ENCODE measurements at places on chromosomes 16 and 17.

- no peak for DNase-seq
These were observed 1.5 kb downstream of the BCL6B start for GRCh38 chr17:7024402-7024785.

GRCh38 chr17:55347341-55347740 is 74.3 kb downstream of the MMD start:
- no peak for DNase-seq

- no peak for DNase-seq
These were observed 40.8 kb downstream of the MRM1 start for GRCh38 chr17:36641877-36642845.

DNA sequence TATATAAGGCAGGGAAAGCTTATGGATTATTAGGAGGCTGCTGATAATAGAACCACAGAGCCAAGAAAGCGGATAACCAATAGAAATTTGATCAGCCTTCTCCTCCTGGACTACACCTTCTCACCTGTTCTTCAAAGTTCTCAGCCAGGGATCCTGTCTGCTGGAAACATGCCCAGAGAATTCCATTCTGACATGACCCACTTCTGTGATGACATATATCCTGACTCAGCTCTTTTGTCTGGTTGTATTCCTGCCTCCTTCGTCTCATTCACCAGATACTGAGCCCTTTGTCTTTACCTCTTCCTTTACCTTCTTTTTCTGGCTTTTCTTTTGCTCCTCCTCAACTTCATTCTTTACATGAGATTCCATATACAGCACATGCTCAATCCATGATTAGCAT is 576.1 kb downstream of the CDH11 start:
- DNase-seq, result no peak

- DNase-seq, result no peak
These were observed 17.7 kb downstream of the DDX19A start for GRCh38 chr16:70364399-70364798.

DNA sequence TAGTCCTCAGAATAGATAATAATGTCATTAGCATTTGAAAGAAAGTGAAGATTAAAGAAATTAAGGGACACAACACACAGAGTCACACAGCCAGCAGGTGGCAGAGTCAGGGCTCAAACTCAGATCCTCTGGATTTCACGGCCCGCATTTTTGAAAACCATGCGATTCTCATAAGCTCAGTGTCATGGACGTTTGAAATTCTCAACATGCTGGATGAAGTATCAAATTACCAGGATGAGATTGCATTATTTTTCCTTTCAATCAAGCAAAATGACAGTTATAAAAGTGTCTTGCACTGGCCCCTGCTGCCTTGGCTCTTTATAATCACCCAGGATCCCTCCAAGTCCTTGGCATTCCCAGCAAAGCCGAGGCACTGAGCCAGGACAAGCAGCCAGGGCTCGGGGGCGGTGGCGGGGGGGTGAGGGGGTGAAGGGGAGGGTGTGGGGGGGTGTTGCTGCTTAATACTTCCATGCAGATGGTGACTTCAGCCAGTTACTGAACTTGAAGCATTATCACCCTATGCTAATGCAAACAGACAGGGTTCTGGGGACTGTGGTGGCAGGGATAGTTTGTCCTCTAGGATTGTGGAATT is 6.6 kb upstream of the BMERB1 start:
- peak; percentile 67 for DNase-seq

DNA sequence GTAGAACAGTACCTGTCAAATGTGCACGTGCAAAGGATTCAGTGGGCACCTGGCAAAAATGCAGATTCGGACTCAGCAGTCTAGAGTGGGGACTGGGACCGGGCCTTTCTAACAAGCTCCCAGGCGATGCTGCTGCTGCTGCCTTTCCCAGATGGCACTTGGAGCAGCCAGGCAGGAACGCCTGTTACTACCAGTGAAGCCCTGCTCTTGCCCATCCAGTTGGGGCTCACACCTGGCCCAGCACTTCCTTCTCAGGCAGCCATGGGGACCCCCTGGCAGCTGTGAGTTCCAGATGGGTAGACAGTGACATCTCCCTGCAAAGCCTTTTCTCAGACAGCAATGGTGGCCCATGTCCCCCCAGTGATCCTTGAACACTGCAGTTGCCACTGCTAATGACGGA is 30.4 kb downstream of the KDM8 start:
- DNase-seq, result no peak

DNA sequence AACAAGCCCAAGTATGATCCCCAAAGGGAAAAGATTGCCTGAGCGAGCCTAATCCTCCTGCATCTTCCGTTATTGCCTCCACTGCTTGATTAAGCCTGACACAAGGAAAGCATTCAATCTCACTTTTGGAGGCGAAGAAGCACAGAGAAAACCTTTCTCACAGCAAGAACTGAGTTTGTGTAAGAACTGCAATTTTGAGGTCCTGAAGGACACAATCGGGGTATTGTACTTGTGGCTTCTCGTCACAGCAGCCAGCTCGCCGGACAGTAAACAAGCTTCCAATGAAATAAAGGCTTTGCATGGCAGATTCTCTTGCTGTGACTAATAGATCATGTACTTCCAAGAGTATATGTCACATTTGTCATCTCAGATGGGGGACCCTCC is 18.7 kb upstream of the FOXF1 start:
- no peak for DNase-seq

- no peak for DNase-seq
These were observed 6.7 kb downstream of the CLEC16A start for GRCh38 chr16:10951026-10951425.

GRCh38 chr16:23987443-23987842 is 151.7 kb downstream of the PRKCB start:
- no peak for DNase-seq

DNA sequence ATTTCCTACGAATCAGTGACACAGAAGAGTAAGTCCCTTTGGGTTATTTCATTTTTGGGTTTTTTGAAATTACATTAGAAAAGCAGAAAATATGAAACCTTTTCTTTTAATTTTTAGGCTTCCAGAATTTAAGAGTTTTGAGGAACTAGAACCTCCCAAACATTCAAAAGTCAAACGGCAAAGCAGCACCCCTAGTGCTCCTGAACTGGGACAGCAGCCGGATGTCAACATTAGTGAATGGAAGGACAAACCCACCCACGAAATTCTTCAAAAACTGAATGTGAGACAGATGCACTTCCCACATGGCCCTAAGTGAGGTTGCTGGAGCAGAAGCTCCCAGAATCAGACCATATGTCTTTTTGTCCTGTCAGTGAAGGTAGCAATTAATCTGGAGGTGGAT is 199.4 kb downstream of the PHKB start:
- no peak for DNase-seq

DNA sequence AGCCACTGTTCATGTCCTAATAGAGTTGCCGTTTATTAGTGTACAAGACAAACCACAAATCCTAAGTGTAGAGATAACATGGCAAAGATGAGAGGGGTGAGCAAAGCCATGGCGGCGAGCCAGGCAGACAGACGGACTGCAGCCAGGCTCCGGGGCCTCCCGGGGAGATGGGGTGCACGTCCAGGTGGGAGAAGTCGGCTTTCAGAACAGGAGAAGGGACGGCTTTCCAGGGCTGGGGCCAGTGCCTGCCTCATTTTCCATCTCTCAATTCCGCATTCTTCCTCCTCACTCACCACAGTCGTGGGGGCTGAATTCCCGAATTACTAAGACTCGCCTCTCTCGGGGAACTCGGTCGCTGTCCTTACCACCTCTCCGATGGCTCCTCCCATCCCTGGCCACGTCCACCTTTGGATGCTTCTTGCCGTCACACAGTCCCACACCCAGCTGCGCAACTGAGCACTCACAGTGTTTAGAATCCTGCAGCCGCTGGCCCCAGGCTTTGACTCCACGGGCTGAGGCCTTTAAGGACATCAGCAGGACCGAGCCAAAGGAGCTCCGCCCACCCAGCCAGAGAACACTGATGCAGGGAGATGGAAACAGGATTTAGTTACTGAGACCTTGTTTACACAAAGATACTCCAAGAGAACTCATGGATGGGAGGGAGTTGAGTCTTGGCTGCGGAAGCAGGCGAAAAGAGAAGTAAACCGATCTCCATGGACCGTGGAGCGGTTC is 59.7 kb downstream of the RNF112 start:
- no peak for DNase-seq

- no peak for DNase-seq
These were observed 41.3 kb upstream of the MNT start for GRCh38 chr17:2442166-2442565.

DNA sequence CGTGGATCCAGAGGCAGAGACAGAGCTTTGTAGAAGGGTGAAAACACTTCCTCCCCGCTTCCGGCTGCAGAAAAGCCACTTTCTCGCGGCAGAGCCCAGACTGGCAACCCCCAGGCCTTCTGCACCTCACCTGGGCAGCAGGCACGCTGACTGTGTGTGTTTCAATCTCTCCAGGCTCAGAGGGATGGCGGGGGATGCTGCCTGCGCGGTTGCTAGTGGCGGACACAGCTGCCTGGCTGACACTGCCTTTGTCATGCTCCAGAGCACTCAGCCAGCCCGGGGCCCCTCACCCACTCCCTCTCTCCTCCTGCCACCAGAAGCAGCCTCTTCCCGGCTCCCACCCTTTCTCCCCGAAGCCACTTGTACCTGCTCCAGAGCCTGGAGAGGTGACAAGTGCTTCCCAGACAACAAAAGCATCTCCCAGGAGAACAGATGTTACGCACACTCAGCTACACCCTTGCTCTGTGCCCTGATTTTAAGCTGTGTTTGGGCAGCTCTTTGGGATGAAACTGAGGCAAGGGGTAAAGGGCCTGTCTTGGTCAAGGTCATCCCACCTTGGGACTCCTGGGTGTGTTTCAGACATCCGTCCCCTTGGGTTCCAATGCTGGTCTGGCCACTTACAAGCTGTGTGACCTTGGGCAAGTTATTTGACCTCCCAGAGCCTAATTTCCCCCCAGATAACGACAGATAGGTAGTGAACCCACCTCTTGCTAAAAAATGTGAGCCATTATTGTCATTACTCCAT is 9.2 kb upstream of the GLIS2 start:
- peak; percentile 50 for DNase-seq

DNA sequence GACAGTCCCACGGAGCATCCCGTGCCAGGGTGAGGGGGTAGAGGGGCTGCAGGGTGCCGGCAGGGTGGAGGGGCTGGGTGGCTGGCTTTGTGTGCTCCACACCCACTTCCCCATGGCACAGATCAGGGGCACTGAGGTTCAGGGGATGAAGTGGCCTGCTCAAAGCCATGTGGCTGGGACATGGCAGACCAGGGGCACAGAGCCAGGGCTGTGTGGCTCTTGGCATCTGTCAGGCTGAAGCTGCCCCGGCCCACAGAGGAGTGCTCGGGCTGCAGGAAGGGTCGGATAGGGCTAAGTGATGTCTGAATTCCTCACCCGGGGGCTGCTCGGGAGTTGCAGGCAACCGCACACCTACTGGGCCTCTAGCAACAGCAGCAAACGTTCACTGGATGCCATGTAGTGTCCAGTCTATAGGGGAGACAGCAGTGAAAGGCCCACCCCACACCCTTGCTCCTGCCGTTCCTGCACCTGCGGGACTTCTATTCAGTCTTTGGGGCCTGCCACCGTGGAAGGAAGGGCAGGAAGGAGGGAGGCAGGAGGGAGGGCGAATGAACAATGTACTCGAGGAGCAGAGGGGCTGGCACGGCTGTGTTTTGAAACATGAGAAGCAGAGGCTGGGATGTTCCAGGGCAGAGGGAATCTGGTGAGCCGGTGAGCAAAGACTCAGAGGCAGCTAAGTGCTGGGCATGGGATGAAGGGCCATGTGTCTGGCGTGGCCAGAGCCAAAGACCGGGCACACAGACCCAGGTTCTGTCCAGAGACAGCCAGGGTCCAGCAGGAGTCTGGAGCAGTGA is 15.1 kb downstream of the SLC5A10 start:
- no peak for DNase-seq

- no peak for DNase-seq
These were observed 5.3 kb upstream of the GFAP start for GRCh38 chr17:44920565-44920940.

GRCh38 chr17:14389681-14390080 is 88.8 kb downstream of the HS3ST3B1 start:
- no peak for DNase-seq

- no peak for DNase-seq
These were observed 6.4 kb upstream of the ZNF750 start for GRCh38 chr17:82846061-82846691.

DNA sequence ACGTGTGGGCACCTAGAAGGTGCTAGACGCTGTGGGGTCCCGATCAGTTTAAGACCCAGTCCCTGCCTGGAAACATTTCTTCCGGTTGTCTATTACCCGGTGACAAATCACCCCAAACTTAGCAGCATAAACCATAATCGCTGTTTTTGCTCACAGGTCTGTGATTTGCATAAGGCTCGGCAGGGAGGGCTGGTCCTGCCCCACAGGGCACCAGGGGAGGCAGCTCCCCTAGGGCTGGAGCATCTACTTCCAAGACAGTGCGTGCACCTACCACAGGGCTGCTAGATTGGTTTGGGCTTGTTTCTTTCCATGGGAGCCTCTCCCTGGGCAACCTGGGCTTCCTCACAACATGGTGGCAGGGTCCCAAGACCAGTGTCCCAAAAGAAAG is 214.5 kb upstream of the CIBAR2 start:
- no peak for DNase-seq

DNA sequence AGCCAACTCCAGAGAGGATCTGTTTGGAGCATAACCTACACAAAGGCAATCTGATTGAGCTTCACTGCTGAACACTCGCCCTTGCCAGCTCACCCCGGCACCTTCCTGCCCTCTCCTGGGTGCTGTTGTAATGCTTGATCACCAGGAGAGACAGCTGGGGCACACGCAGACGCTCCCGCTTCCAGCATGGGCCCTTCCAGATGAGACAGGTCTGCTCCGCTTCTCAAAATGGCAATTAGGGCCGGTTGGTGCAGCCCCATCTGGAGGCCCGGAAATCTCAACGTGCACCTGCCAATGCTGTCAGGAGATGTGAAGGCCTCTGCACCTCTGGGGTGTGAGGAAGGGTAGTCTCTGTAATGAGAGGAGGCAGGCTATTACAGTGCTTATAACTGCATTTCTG is 206.1 kb downstream of the ABCC12 start:
- no peak for DNase-seq

- peak; percentile 55 for DNase-seq
These were observed 2.7 kb upstream of the RRAD start for GRCh38 chr16:66927918-66928649.

GRCh38 chr17:79927136-79927661 is 88.0 kb upstream of the CBX4 start:
- no peak for DNase-seq

GRCh38 chr17:59572301-59572924 is 7.0 kb downstream of the DHX40 start:
- no peak for DNase-seq

DNA sequence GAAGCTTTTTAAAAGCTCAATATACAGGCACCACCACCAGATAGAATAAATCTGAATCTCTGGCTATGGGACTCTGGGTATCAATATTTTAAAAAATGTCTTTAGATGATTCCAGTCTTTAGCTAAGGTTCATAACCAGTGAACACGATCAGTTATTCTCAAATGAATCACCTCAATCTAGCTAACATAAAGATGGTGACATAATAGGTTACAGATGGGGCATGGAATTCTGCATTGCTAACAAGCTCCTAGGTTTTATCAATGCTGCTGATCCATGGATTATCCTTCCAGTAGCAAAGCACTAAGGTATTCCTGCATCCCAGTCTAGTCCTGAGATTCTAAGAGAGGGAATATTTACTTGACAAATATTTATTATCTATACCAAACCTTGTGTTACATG is 415.5 kb upstream of the CDH11 start:
- no peak for DNase-seq
